ENCODE measurements at places on chromosomes 4 and X.

DNA sequence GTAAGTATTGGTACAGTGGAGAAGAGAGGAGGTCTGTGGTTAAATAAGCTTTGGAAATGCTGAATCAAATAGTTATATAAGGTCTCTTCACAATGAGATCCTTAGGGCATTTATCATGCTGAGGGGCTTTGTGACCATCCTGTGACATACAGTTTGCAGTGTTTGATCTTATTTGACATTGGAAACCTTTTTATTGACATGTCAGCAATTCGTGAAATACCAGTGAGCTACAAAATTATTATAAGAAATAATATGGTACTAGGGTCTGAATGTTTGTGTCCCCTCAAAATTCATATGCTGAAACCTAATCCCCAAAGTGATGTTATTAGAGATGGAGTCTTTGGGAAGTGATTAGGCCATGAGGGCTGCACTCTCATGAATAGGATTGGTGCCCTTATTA lies 98.4 kb downstream of the MID1IP1 start:
- no peak for DNase-seq

GRCh38 chr4:41661442-41662076 lies 87.0 kb downstream of the PHOX2B start:
- no peak for DNase-seq

- no peak for DNase-seq
Observed at GRCh38 chr4:128334256-128334655, 46.6 kb upstream of the PGRMC2 start.

GRCh38 chr4:179624768-179625181 lies 2182.5 kb upstream of the AGA start:
- no peak for DNase-seq

GRCh38 chr4:25535278-25535677 lies 120.4 kb upstream of the SLC34A2 start:
- no peak for DNase-seq

- no peak for DNase-seq
Observed at GRCh38 chrX:24243188-24243587, 70.7 kb downstream of the SUPT20HL2 start.

DNA sequence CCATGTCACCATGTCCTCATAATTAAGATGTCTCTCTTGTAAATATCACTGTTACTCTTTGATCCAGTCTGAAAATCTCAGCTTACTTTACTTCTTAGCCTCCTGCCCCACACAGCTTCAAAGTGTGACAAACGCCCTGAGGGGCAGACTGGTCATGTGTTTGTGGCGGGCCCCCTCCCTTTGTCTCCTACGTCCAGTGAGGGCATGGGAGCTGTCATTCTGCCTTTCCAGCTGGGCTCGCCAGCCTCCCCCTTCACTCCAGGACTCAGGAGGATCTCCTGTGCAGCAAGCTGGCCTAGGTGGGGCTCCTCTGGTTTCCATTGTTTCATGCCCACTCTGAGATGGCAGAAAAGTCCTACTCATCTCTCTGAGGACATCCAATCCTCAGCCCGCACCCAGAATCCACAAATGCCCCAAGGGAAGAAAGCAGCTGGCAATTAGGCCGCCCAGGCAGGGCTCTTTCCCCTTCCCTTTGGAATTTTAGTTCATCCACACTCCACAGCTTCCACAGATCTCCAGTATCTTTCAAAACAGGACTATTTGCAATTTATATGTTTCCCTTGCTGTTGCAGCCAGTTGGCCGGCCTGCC lies 86.4 kb upstream of the C4orf50 start:
- DNase-seq = no peak

GRCh38 chrX:43108828-43109227 lies 330.9 kb upstream of the PPP1R2C start:
- no peak for DNase-seq

DNA sequence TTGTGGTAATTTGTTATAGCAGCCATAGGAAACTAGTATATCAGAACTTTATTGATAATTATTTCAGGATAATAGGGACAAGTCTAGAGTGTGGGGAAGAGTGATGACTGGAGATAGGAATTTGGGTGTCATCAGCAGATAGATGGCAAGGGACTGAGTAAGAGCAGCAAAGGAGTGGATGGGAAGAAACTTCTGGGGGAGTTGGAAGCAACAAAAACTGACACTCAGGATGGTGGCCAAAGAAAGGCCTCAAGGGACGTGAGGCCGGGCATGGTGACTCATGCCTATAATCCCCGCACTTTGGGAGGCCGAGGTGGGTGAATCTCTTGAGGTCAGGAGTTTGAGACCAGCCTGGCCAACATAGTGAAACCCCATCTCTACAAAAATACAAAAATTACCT lies 9.1 kb upstream of the SLC25A5 start:
- no peak for DNase-seq

DNA sequence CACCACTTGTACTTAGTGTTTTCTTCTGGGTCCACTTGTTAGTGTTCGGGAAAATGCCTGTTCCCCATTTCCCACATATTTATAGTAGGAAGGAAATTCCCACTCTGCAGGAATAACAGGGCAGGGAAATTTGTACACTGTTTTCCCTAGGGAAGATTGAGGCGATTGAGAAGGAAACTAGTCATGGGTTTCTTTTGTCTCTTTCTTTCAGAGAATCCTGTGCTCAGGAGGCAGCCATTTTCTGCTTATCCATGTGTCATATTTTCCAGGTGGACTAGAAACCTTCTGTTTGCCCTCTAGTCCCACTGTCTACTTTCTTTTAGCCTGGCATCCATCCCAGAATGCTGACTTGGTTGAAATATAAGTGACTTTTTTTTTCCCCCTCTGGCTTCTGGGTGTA lies 299.1 kb upstream of the ANKRD50 start:
- DNase-seq = no peak

- no peak for DNase-seq
Observed at GRCh38 chrX:47232803-47233332, at the start of gene USP11. Gene USP11, plus strand, starts transcription at chrX:47233009. Its CDS starts 35 bp downstream, at chrX:47233044.

DNA sequence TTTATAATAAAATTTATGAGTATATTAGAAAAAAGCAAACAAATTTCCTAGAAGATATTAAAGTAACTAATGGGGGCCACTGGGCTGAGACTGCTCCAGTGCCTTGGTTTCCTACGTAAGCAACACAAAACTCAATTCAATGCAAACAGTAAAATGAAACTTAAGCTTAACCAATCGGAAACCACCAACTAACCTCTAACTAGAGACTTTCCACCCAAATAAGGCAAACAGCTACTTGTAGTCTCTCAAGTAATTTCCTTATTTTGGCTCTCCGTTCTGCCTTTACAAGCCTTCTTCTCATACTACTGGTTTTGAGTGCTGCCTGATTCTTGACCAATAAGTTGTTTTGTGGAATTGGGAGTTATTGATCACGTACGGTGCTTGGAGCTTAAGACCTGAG lies 167.3 kb upstream of the VEGFC start:
- DNase-seq = no peak

GRCh38 chrX:105765691-105766090 lies 56.6 kb upstream of the NRK start:
- DNase-seq = no peak

DNA sequence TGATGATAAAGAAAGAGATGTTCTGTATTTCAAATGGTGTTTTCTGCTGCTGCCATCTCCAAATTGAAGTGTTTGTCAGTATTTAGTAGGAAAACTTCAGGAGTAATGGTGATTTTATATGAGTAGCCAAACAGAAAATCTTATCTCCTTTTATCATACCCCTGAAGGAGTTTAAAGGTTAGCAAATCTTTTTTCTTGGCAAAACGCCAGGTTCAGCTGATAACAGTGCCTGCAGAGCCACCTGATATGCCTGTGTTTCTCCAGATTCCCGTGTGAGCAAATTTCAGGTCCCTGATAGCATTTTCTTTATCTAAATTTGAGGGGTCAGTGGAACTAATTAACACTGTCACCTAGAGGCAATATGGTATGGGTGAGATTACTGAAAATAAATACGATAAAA lies 65.8 kb upstream of the ETNPPL start:
- no peak for DNase-seq

DNA sequence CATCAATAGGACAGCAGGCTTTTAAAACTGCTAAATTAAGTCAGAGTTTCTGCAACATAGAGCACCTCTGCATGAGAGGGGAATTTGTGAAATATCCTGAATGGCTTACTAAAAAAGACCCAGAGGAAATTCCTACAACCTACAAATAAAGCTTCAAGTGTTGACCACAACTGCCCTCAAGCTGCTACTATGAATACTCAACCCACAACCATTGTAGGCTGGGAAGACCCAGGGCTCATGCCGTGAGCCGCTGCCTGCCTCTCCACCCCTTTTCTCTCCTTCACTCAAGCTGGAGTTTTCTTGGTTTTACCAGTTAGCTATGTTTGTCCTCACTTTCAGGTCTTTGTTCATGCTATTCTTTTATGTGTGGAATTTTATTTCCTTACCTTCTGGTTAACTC lies 151.6 kb downstream of the EMCN start:
- no peak for DNase-seq

DNA sequence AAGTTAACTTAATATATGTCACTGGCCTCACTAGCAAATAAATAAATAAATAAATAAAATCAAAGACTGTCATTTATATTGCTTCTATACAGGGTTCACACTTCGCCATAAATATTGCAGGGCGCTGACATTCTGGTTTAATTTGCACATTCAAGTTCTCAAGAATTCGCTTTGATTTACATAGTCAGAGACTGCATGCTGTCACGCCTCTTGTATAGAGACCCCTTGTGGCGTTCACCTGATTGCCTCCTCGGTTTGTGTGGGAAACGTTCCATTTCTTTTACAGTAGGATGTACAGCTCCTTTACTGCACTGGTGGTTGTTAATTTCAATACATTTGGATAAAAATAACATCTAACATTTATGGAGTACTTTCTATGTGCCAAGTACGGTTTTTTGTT lies 71.3 kb upstream of the ADGRG2 start:
- no peak for DNase-seq

- no peak for DNase-seq
Observed at GRCh38 chr4:167775375-167775774, 317.0 kb upstream of the ANXA10 start.

DNA sequence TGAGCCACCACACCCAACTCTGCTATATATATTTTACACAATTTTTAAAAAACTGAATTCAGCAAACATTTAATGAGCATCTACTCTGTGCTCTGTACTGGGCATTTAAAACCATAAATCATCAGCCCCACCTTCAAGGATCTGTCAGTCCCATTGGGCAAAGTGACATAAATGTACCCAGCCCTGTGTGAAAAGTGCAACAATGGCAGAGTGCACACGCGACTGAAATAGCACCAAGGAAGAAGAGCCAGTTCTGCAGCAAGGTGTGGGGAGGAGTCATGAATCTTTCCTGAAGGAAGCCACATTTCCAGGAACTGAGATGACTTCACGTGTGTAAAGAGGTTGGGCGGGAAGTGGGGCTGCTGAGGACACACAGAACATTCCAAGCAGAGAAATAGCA lies 111.5 kb upstream of the ATP6AP2 start:
- no peak for DNase-seq

DNA sequence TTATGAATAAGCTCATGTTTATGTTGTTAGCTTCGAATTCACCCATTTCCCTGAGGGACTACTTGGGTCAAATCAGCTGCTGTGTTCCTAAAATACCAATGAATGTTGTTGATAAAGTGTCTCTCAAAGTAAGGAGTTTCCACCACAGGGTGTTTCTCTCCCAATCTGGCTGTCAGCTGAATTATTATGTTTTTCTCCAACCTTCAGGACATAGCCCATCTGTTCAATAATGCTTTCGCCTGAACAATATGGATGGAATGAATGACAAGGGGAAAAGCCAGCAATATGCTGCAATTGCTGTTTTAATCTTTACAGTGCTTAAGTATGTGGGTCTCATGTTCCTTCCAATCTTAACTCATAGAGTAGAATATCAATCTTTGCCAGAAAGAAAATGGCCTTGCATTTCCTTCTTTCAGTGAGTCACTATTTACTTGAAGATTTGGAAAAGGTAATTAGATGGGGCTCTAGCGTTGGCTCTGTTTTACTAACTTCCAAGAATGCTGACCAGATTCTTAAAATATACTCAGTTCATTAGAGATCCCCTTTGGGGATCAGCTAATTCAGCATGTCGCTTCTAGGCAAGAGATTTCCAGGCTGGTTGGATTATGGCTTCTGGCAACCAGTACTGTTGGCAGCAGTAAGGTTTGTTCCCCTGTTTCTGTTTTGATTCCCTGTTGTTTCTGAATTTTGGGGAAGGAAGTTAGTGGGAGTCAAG lies 410.5 kb downstream of the PPP3CA start:
- DNase-seq = no peak

DNA sequence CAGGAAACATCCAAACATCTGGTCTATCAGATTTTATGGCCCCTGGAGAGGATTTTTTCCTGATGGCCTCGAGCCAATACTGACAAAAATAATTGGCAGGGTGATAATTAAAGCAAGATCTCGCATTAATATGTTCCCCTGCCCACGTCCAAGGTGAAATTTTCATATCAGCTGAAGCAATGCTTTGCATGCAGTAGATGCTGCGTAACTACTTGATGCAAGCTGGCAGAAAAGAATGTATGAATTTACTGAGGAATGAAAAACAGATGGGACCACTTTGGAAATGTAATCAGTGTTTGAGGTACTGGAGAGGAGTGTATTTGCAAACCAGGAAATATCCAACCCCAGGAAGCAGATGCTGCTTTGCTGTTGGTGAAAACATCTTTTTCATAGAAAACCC lies 36.8 kb upstream of the REST start:
- DNase-seq = peak; percentile 66

GRCh38 chr4:185508181-185508580 lies 27.1 kb downstream of the PDLIM3 start:
- DNase-seq = no peak

GRCh38 chr4:73422458-73422752 lies 13.6 kb upstream of the AFP start:
- DNase-seq = no peak

DNA sequence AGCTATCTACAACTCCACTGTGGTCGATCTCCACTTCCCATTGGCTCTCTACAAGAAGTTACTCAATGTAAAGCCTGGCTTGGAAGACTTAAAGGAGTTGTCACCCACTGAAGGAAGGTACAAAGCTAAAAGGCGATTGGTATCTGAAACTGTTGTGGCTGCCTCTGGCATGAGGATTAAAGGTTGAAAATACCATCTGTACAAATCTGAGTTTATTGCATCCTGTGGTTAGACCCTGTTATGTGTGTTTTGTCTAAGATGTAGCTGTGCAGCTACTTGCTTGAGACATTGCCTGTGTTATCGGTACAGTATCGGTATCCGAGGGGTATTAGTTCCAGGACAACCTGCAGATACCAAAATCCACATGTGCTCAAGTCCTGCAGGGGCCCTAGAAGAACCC lies 16.4 kb downstream of the NAP1L5 start:
- no peak for DNase-seq

- no peak for DNase-seq
Observed at GRCh38 chrX:40144576-40144975, 46.8 kb upstream of the BCOR start.

Data from BJ (cell line).